ENCODE measurements at places on chromosomes 6 and 20.

GRCh38 chr20:37904008-37904642 lies 1.2 kb downstream of the VSTM2L start:
- no peak for DNase-seq

- no peak for DNase-seq
These were observed 102.8 kb upstream of the JARID2 start for GRCh38 chr6:15143086-15143485.

GRCh38 chr20:4613718-4614620 lies 107.7 kb upstream of the PRND start:
- DNase-seq: no peak

GRCh38 chr6:164554700-164555476 lies 754.5 kb downstream of the C6orf118 start:
- DNase-seq: no peak

DNA sequence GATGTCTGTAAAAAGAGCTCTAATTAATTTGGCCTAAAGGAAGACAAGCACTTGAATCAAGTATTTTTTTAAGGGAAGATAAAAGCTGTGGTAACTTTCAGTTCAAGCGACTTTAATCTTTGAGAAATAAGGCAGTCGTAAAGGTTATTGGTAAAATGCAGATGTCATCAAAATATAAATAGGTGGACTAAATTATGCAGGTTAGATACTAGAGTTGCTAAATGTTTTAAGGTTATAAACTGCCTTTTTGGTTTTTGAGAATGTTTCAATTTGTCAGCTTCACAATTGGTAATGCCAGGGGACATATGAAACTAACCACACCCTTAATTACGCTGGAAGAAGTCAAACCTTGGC lies 159.5 kb upstream of the OLIG3 start:
- DNase-seq: no peak

- DNase-seq: no peak
These were observed 95.3 kb downstream of the TAF4 start for GRCh38 chr20:61970357-61970756.

DNA sequence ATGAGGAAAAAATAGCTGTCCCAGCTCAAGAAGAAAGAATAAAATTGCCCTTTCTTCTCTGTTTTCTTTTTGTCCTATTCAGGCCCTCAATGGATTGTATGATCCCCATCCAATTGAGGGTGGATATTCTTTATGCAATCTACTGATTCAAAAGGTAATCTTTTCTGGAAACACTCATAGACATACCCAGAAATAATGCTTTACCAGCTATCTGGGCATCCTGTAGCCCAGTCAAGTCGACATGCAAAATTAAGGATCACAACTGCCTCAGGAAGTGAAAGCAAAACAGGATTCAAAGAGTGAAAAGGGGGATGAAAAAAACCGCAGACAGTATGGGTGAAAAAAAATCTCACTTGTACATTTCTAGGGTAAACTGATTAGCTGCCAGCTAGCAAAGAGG lies 410.1 kb downstream of the TBC1D32 start:
- DNase-seq: no peak

DNA sequence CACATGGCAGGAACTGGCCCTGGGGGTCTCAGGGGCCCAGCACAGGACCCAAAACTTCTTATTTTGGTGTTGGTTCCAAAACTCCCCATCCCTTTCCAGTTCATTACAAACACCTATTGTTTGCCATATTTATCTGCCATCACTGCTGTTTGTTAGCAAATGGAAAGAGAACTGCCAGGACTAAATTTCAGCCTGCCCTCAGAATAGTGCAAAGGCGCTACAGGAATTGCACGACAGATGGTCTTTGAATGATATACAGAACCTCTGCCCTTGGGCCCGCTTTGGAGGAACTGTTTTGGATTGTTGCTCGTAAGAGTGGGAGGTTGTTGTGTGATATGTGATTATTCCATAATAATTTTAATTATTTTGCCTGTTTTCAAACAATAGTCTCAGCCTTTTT lies 199.0 kb upstream of the FBXL4 start:
- no peak for DNase-seq

DNA sequence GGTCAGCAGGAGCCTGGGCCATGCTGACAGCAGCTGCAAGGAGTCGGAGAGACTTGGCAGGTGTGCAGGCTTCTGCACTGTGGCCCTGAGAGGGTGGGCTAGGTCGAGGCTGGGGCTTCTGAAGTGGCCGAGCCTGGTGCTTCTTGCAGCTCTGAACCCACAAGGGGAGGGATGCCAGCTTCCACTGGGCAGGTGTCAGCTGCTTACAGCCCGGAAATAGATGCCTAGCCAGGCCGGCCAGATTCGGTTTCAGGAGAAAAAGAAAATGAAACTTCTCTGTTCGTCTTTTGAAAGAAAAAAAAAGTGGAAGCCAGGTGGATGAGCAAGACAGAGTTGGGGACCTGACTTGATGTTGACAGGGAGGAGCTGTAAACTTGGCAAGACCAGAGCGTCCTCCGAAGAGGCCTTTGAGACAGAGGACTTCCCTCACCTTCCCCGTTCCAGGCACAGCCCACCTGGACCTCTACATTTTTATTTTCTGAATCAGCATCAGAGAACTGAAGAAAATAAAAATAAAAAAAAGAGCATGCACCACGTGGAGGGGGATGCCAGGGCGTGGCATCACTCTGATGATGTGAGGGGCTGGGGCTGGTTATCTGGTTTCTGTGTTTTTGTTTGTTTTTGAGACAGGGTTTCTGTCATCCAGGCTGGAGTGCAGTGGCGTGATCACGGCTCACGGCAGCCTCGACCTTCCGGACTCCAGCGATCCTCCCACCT lies at the start of gene ZBP1:
ZBP1 (minus strand) TSS at position 153 of the 717 bp plus-strand sequence; CDS start at position 22, 131 bp downstream.
- DNase-seq: no peak

GRCh38 chr20:4584510-4584909 lies 137.2 kb upstream of the PRND start:
- no peak for DNase-seq

GRCh38 chr6:52515219-52515960 lies 61.5 kb downstream of the TRAM2 start:
- no peak for DNase-seq

DNA sequence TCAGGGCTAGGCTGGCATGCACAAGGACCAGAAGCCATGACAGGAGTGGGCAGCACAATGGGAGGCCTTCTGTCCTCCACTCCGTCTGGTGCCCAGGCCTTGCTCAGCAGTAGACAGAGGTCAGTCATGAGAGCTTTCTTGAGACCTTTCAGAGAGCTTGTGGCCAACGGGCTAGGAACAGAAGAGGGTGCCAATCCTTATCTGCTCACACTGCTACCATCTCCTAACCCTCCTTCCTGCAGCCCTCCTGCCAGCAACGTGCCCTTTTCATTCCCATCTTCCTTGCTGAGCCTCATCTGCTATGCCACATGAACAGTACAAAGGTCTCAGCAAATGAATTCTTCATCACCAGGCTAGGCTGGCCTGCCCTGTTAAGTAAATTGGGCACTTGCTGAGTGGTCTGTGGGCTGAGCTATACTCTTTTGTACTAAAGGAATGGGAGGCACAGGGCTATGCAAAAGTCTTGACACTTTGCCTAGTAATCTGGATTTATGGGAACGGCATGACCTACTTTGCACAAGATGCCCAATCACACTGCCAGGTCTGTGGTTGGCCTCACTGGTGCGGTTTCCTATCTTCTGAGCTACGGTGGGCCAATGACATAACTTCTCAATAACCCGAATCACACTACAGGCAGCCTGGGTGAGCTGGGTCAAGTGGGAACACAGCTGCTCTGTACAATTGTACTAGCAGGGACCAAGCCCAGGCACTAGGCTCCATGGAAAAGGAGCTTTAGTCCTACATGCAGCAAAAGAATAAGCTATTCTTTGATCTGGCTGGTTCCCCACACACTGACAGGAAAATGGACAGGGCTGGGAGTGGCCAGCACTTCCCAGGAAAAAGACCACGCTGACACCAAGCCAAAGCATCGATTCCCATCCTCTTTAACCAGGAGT lies 47.8 kb downstream of the ELOVL5 start:
- DNase-seq: no peak

GRCh38 chr6:116015983-116016382 lies 44.7 kb downstream of the FRK start:
- no peak for DNase-seq

- peak; percentile 52 for DNase-seq
These were observed 730 bp downstream of the PARD6B start for GRCh38 chr20:50731930-50732690.

- peak; percentile 25 for DNase-seq
These were observed 440.4 kb upstream of the ARID1B start for GRCh38 chr6:156336733-156337132.

DNA sequence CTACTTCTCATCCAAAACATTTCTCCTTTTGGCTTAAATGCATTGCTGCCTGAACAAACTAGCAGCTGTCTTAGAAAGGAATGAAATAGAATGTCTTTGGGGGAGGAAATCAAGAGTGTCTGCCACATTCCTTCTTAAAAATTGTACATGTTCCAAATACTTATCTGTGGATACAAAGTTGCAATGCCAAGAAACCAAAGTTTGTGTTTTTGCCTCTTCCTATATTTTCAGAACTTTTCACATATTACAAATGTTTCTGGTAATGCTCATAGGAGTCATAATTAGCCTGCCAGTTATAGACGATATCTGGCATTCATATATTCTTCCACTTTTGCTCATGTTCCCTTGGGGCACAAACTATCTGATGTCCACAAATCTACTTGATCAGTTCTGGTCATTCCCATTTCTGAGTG lies 165.5 kb upstream of the BMP5 start:
- no peak for DNase-seq

DNA sequence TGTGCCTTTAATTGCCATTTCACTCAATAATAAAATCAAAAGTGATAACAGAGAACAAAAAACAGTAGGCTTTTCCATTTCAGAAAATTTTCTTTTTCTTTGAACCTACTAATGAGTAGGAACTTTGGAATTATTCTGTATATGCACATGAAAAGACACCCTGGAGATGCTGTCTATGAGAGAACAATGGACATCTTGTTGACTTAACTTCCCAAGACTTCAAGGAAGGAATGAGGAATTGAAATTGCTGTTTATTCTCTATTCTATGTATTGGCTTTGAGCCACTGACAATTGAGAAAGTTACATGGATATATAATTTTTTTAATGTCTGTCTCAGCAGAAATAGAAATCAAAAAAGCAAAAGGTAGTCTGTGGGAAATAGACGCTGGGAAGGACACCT lies 98.6 kb upstream of the PCSK2 start:
- DNase-seq: no peak

DNA sequence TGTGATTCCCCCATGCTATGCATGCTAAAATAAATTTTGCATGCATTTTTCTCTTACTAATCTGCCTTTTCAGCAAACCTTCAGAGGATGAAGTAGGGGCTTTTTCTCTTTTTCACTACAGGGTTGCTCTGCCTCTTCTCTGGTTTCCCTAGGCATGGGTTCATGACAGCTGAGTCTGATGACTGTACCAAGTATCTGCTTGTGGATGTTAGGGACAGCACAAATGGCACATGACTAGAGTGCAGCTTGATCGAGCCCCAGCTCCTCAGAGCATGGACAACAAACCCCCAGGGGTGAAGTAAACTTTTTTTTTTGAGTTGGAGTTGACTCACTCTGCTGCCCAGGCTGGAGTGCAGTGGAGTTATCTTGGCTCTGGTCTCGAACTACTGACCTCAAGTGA lies 57.1 kb upstream of the GCM1 start:
- no peak for DNase-seq

DNA sequence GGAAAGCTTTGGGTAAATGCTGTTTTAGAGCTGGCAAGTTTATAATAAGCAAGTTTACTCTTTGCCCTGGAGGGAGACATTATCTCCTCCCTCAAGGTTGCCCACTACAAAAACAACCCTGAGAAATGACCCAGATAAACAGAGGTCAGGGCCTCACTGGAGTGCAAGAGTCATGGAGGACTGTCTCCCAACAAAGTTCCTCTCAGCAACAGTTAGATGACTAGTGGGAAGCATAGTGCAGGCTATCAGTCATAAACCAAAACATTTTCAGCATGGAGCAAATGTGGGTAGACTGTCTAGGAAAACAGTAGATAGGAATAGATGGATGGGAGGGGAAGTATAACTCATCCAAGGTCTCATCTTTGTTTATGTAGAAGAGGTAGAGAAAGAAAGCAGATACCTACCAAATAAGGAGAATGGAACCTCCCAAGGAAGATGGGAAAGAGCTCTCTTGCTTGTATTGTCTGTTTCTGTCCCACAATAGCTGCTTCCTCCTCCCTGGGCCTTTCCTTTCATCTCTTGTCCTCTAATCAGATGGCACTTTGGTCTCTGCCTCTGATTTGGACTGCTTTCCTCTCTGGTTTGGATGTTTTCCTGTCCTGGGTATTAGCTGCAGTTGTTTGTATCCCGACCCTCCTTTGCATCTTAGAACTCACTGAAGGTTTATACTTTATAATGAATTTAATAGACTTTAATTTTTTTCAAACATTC lies 95.4 kb downstream of the WASF1 start:
- no peak for DNase-seq

GRCh38 chr6:74269600-74269858 lies 573.5 kb downstream of the CD109 start:
- DNase-seq: no peak

GRCh38 chr6:149179431-149179830 lies 138.1 kb upstream of the TAB2 start:
- DNase-seq: no peak

GRCh38 chr20:48951646-48952045 lies 30.1 kb downstream of the ARFGEF2 start:
- no peak for DNase-seq

- no peak for DNase-seq
These were observed 8.7 kb downstream of the UBR2 start for GRCh38 chr6:42572523-42572922.

GRCh38 chr6:36035225-36035624 lies 7.6 kb downstream of the MAPK14 start:
- DNase-seq: no peak

GRCh38 chr6:70860045-70860444 lies 96.8 kb downstream of the B3GAT2 start:
- no peak for DNase-seq

DNA sequence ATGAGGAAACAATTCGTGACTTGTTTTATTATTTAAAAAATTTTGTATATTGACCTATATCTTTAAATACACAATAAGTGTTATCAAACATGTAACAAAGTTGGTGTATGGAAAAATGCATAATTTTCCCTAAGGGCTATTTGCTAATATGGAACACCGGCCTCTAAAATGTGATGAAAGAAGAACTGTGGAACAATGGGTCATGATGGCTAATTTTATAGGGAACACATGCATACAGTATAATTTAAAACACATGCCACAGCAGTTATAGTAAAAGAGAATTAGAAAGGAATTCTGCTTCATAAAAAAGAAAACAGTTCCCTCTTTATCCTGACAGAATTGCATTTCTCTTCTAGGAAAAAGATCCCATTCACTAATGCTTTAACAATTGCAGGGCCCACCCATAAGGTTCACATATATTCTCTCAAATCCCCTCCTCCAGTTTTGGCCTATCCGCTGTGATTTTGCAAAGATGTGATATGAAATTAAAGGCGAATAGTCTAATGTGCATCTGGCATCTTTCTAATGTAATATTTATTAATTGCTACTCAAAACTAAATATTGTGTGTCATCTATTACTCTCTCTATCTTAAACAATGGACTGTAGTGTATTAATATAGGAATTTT lies 628.1 kb upstream of the CITED2 start:
- no peak for DNase-seq

GRCh38 chr6:157961832-157962575 lies 19.7 kb upstream of the SYNJ2 start:
- DNase-seq: no peak
